GM04504 (cell line): ENCODE measurements at places on chromosomes 3 and 15.

DNA sequence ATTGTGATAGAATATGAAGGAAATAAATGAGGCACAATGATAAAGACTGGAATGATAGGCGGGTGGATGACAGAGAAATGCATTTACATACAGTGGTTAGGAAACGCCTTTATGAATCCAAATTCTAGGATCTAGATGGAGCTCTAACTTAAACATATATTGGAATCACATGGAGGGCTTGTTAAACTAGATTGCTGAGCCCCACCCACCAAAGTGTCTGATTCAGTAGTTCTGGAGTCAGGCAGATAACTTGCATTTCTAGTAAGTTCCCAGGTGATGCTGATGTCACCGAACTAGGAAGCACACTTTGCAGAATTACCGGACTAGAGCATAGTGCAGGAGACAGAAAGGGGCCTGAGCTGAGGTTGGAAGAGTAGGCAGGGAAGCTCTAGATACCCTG, 837.2 kb downstream of the FHIT start:
- no peak for DNase-seq

DNA sequence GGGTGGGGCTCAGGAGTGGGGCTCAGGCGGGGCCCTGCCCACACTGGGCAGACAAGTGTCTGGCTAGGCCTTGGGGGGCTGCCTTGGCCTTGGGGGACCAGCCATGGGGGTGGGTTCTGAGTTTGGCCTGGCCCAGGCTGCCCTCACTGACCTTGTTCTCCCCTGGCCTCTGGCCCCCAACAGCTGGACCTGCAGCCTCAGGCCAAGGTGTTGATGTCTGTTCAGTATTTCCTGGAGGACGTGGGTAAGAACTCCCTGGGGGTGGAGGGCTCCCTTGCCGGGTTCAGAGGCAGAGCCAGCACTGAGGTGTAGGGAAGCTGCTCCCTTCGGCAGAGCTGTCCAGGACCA, 20.0 kb downstream of the PRKCD start:
- DNase-seq, result no peak

- DNase-seq, result no peak
Measured at GRCh38 chr3:134536781-134537180, 50.9 kb downstream of the CEP63 start.

DNA sequence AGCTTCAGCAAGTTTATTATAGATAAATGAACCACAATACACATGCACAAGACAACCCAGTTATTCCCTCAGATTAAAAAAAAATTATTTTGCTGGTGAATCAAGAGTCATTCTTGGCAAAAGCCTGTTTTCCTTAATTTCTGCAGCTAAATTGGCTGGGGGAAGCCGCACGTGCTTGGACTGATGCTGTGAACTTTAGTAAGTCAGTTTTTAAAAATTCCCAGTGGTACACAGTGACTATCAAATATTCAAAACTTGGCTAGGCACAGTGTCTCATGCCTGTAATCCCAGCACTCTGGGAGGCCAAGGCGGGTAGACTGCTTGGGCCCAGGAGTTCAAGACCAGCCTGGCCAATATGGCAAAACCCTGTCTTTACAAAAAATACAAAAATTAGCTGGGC, 23.9 kb downstream of the EHD4 start:
- DNase-seq, result no peak

- peak; percentile 89 for DNase-seq
Measured at GRCh38 chr15:62977952-62978811, 64.4 kb upstream of the TPM1 start.

GRCh38 chr15:92533298-92533697, 122.3 kb downstream of the FAM174B start:
- no peak for DNase-seq

GRCh38 chr3:65884071-65884470, 154.6 kb downstream of the MAGI1 start:
- DNase-seq, result no peak

DNA sequence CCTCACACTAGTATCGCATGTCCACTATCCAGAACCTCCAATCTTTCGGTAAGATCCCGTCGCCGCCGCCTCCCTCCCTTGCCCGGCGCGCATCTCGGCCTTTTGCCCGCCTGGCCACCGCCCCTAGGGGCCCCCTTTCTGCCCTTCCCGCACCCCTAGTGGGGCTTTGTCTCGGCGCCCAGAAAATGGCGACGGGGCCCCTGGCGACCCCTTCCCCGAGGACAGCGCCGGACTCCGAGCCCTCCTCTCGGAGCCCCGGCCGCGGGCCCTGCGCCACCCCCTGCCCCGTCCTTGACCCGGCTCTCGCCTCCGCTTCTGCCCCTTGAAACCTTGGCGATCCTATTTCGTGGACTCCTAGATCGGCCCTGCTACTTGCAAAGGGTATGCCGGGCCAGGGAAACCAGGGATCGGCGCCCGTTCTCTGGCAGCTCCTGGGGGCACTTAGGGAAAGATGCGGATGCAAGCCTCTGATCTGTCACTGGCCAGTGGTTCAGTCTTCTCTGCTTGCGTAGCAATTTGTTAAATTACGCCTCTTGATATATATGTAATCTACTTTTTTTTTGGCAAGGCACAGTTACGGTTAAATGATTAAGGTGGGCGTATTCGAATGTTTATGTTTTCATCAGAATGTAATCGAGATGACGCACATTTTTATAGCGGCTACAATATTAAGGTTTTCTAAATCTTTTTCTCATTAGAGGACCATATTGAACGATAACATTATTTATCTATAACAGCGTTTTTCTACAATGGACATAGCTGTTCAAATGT, 603 bp downstream of the EIF1B start:
- DNase-seq, result no peak

DNA sequence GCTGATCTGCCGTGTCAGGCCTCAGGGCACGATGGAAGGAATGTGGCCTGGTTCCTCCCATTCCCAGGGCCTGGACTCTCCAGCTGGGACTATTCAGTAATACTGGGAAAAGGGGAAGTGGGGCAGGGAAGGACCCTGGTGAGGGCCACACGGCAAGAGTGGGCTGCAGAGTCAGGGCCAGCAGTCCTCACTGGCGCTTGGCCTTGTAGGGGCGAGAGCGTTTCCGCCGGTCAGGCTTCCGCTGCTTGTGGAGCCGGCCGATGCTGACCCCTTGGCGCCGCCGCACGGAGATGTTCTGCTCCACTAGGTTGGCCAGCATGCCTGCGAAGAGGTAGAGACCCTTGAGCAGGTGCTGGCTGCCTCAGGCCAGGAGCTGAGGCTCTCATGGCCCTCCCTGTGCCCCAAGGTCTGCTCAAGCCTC, 42.8 kb downstream of the SEMA3G start:
- DNase-seq, result no peak

DNA sequence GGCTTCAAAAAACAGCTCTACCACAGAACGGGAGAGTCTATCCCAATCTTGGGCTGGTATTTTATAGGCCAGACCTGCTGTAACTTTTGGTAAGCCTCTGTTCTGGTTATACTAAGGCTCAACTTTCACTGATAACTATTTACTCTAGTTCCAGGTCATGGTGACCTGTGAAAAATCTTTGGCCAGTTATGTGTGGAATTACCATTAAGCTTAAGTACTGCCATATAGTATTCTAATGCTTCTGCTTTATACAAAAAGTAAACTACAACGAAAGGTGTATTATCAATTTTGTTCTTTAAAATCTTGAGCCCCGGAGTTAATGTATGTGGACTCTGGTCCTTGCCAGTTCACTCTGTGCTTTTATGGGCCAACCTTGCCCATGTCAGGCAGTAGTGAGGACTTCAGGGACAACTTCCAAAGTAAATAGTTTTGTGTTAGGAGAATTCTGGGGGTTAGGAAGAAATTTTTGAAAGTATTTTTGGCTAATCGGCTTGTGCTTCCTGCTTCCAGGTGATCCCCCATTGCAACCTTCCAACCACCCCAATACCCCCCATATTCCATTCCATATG, 6.4 kb downstream of the SIAH2 start:
- DNase-seq, result no peak

GRCh38 chr3:64895106-64895990, 207.5 kb upstream of the ADAMTS9 start:
- no peak for DNase-seq

GRCh38 chr15:81280696-81281455, 43.1 kb downstream of the STARD5 start:
- DNase-seq, result no peak

DNA sequence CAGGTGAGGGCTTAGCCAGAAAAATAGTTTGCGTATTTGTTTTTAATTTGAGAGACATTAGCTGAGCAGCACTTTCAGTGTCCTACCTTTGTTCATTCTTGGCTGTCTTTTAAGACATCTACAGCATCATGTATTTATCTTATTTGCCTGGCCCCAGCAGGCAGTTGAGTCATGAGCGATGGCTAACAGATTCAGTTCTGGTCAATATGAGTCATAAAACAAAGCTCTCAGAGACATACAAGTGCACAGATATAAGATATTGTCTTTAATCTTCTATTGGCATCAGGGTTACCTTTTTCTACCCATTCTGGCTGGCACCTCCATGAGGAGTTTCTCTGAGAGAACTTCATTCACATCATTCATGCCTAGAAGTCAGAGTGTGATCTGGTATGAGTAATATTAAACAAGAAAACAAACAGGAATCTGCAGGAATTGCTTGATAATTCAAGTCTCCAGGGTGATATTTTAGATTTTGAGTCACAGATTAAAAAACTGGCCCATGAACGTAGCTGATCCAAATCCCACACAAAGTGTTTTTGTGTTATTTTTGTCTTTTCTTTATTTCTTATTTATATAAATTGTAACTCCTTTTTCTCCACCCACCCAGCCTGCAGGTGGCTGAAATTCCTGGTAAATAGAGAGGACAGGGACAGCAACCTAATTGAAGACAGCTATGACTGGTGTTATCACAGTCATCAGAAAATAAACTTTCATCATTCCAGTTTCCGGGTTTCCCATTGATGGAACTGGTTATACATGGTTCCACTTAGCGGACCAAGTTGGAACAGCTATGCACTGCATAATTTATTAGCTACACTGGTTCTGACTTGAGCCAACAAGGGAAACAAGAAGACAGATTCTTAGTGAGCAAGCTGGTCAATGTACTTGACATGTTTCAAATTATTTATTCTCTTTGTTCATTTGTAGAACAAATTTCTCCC, 47.3 kb downstream of the PLSCR2 start:
- DNase-seq, result no peak

DNA sequence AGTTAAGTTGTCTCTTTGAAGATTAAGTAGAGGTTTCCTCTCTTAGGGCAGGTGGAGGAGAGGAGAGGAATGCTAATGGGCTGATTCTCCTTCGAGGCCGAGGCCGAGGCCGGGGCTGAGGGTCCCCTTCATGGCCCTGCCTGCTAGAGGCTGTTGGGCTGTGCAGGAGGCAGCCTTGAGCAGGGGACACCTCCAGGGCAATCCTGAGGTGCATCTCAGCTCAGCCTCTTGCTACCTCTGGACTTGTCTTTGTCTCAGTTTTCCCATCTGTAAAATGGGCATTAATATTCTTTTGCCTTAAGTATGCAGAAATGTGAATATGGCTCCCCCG, 97.7 kb upstream of the PRR20G start:
- no peak for DNase-seq

DNA sequence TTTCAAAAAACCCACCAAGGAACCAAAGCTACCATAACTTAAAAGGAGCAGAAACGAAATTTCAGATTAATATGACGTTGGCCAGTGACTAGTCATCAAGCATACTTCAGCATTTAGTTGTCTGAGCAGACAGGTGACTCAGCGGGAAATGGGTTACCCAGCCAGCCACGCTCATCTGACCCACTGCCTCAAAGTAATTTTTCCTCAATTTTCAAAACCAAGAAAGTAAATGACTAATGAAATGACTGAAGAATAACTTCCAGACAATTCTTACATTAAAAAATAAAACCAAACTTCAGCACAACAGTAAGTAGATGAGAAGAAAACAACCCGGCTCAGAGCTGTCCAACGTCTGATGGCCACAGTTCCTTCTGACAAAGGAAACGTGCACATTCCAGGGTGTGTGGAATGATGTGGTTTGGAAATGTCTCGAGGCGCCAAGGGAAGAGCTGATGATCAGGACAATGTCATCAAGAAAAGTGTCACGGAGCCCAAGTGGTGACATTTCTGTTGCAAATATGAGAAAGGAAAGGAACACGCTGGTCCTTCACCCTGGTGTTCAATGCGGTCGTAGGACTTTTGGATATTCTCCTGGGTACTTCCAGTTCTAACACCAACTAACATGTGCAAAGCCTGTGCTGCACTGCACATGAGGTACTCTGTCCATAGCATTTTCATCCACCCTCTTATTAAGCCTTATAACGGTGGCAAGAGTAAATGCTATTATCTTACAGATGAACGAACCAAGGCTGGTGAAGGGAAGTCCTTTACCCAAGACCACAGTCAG, 79.1 kb downstream of the FOXP1 start:
- DNase-seq, result peak; percentile 67

DNA sequence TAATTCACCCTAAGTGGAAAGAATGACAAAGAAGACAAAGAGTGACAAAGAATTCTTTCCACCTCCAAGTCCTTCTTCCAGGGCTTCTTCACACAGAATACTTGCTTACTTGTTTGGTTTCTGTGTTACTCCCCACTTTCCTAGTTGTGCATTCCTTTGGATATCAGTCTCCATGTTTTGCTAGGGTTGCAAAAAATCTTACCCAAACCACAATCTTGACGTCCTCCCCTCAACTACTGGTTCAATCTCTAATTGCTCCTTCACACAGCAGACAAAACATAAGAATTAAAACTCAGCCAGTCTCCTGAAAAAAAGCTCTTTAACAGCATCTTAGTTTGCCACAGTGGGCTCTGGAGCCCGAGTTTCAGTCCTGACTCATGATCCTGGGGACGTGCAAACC, 297.6 kb upstream of the CHRNA7 start:
- no peak for DNase-seq

GRCh38 chr3:197083486-197083885, 53.9 kb upstream of the MELTF start:
- DNase-seq, result peak; percentile 54

DNA sequence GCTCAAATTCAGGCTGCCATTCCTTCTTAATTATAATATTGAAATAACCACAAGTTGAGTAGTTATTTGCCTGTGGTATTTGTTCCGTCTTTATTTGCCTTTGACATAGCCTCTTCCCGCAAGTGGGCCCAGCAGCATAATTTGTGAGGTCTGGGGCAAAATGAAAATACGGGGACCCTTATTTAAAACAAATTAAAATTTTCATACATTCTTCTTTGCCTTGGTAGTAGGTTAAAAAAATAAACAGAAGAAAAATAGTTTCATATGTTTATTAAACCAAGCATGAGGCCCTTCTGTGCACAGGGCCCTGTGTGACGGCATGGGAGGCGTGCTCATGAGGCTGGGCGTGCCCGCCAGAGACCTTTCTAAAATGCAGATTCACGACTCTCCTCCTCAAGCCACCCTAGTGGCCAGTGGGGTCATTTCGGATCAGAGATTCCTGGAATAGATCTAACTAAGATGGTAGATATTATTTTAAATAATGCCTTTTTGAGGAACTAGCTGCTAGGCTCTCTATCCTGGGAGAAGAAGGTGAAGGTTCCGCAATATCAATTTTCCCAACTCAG, 35.4 kb downstream of the MASP1 start:
- DNase-seq, result no peak

GRCh38 chr3:100896994-100897393, 96.2 kb downstream of the ABI3BP start:
- DNase-seq, result no peak
